Activated CD4-positive, alpha-beta memory T cell treated with anti-CD3 and anti-CD28 coated beads for 36 hours (primary cell): ENCODE measurements at places on chromosomes 6 and 20. TPM values are rescaled to one million over a fixed set of nuclear protein-coding genes. Genes with fewer than 3 reads are reported as not detected.

GRCh38 chr6:132443206-132443605, 41.9 kb upstream of the MOXD1 start:
- no peak overlapping the region for H3K27ac ChIP-seq
- no peaks in the 10 kb centered on the region for H3K4me1 ChIP-seq
- H3K4me3 ChIP-seq = no peak overlapping the region
- H3K27me3 ChIP-seq = no peaks in the 10 kb centered on the region

CRISP2 gene
- total RNA-seq = not detected

GRCh38 chr20:8808202-8808535, 260.7 kb upstream of the PLCB4 start:
- no peak overlapping the region for H3K27ac ChIP-seq
- no peak for DNase-seq
- no peaks in the 10 kb centered on the region for H3K36me3 ChIP-seq
- H3K27me3 ChIP-seq = no peaks in the 10 kb centered on the region
- H3K4me1 ChIP-seq = peaks cover 3% of the 10 kb centered on the region

RBPJL gene
- total RNA-seq = not detected

DNA sequence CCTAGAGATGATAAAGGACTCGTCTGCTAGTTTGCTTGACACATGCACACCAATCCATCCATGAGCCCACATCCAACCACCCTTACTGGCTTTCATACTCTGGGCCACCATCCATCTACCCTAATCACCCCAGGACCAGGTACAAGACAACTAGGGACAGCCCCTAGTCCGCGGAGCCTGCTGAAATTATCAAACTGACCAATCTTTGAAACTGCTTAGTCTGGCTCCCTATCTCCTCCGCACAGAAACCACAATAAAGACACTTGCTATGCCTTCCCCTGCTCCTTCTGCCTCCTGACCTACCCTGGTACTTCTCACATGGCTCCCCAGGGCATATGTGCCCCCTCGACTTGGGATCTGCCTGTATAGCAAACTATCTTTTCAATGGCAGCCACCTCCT, 33.1 kb downstream of the PXDC1 start:
- no peaks in the 10 kb centered on the region for H3K4me1 ChIP-seq
- no peaks in the 10 kb centered on the region for H3K36me3 ChIP-seq
- no peak for DNase-seq
- H3K27ac ChIP-seq = no peak overlapping the region
- H3K4me3 ChIP-seq = no peak overlapping the region

DNA sequence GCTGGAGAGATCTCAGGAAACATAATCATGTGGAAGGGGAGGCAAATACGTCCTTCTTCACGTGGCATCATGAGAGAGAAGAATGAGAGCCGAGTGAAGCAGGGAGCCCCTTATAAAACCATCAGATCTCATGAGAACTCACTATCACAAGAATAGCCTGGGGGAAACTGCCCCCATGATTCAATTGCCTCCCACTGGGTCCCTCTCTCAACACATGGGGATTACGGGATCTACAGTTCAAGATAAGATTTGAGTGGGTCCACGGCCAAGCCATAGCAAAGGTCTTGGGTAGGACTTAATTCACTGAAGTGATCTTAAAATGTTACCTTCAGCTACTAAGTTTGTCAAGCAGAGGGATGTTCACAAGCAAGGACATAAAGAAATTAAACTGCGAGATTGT, 162.2 kb downstream of the ADGRG6 start:
- H3K36me3 ChIP-seq = peaks cover 9% of the 10 kb centered on the region
- DNase-seq = no peak
- H3K27ac ChIP-seq = no peak overlapping the region
- no peak overlapping the region for H3K4me3 ChIP-seq
